CD4-positive, alpha-beta T cell treated with Interleukin-4 for 4 hours (primary cell): ENCODE measurements at places on chromosomes 2 and 18.

DNA sequence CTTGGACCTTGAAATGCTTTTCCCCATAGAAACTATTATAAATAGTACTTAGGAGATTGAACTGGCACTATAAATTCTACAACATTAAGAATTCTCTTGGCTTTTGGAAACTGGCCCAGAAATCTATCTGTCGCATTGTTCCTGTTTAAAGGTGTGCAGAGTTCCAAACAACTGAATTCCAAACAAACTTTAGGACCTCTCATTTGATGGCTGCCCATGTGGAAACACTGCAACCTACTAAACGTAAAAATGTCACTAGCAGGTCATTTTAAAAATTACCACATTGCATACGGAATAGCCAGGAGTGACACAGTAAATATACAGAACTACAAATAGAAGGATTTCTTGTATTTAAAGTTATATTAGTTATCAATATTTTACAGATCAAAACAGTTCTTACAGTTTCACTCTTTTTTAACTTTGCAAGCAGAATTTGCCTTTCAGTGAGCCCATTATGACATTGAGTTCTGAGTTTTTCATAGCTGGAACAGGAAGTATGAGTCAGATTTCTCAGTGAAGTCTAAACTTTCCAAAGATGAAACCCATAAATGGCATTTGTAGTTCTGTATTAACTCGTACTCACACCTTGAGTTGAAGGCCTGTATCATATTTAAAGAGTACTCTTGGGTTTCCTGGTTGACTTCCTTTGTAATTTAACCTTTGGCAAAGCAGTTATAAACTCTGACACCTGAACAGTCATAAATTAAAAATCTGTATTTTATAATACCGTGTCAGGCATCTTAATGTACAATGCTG, 142.3 kb upstream of the BOD1L2 start:
- DNase-seq = peak; percentile 42

DNA sequence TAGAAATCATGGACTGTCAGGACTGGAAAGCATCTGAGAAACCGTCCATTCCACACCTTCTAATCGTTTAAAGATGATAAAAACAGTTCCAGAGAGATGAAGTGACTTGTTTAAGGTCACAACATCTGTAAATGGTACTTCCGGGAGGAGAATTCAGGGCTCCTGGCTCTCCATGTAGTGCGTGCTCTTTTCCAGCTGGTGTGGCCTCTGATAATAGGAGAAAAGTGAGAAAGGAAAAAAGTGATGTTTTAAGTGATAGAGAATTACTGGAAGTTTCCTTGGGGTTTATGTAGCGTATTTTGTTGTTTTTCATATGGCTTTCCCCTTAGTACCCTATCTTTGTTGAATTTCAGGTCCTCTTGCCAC, 663 bp downstream of the C2orf49 start:
- DNase-seq = no peak

GRCh38 chr2:195413944-195414343, 243.1 kb upstream of the SLC39A10 start:
- no peak for DNase-seq

GRCh38 chr2:42050010-42050702, 2.3 kb downstream of the PKDCC start:
- DNase-seq = no peak

DNA sequence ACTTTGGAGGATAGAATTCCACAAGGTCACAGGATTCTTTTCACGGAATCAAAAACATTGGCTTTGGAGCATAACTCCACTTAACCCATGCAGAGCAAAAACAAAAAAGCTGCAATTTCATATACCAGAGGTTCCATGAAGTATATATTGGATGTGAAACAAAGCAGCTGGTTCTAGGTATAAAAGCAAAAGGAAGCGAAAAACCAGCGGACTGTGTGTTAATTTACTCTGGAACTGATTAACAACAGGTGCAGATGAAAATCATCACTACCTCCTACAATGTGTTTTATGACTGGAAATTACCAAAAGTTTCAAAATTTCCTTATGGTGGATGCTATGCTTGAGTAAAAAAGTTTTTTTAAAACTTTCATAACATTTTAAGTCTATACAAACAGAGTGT, 54.4 kb upstream of the LINC00305 start:
- DNase-seq = no peak

- no peak for DNase-seq
Observed at GRCh38 chr2:113053666-113054065, 999 bp upstream of the IL36B start.

DNA sequence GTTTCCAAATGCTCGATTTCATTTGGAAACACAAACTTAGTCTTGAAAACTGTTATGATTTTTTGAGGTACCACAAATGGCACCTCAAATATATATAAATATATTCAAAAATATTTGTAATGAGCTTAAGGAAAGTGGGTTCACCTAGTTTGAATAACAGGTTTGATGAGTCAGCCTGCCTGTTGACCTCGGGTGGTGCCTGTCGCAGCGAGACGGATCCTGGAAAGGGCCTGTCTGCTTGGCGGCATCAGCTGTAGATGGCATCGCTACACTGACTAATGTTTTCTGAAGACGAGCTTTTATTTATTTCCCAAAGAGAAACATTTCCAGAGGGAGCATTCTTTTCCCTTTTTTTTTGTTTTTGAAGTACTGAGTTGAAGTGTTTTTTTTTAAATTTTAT, 6.9 kb downstream of the ALLC start:
- no peak for DNase-seq
